ENCODE measurements at places on chromosomes 1 and 21.

DNA sequence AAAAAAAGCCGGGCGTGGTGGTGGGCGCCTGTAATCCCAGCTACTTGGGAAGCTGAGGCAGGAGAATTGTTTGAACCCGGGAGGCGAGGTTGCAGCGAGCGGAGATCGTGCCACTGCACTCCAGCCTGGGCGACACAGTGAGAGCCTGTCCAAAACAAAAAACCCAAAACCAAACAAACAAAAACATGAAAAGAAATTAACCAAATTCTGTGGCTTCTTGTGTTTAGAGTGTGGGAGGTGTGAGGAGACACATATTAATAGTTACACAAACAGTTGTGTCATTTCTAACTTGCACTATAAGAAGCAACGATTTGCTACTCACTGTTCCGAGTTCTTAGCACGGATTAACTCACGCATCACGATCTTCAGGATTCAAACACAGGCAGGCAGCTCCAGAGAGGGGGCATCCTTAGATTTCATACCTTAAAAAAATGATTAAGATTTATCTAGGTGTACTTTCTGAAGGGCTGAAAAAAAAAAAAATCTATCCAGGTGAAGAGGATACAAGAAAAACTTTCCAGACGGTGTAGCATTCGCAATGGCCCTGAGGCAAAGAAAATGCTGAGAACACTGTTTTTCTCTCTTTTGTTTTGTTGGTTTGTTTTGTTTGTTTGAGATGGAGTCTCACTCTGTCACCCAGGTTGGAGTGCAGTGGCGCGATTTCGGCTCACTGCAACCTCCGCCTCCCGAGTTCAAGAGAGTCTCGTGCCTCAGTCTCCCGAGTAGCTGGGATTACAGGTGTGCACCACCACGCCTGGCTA is 713 bp upstream of the HMGCL start:
- DNase-seq: no peak

GRCh38 chr1:60847391-60847790 is 235.0 kb upstream of the NFIA start:
- DNase-seq: no peak

DNA sequence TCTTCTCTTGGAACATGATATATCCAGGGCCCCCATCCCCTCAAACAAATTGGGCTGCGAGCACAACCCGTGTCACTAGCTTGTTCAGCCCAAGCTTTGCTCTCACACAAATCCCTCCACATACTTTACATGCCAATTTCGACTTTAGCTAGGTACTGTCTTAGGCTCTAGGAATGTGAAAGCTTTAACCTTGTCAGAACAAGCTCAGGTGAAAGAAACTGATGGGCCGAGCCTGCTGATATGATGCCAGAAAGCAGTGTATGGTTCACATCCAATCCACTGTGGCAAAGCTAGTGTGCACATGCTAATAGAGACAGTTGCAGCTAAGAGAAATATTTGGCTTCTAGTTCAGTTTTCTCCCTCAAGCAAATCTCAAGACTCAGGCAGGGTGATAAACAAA is 79.5 kb downstream of the TNFSF18 start:
- no peak for DNase-seq

DNA sequence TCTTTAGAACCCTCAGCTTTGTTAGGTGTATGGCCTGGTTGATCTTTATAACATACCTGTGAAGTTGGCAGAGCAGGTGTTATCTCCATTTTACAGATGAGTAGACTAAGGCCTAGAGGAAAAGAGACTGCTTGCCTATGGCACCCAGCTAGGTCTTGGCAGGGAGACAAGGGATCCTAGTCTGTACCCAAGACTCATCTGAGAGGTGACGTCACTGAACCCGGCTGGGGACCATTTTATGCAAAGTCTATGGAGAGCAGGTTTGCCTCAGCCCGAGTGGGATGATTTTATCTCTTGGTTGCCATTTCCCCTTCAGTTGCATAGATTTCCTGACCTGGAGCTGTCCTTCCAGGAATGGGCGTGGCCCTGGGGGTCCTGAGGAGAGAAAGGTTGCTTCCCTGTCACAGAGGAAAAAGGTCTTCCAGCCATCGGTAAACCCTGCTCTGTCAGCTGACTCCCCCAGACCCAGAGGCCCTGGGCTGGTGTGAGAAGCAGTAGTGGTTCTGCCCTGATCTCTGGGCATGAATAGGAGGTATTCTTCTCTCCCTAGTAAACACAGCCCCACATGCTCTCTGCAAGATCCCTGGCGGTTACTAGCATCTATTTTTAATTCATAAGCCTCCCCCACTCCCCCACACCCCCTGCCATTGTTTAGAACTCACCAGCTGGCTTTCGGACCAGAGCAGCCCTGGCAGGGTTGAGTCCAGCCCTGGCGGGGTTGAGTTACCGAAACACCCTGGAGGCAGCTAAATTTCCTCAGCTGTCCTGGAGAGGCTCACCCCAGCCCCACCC is 19.6 kb downstream of the TMCC2 start:
- no peak for DNase-seq

- no peak for DNase-seq
Observed at GRCh38 chr1:81115422-81115821, 685.3 kb upstream of the ADGRL2 start.

- DNase-seq: no peak
Observed at GRCh38 chr21:35234725-35235124, 185.6 kb upstream of the RUNX1 start.

DNA sequence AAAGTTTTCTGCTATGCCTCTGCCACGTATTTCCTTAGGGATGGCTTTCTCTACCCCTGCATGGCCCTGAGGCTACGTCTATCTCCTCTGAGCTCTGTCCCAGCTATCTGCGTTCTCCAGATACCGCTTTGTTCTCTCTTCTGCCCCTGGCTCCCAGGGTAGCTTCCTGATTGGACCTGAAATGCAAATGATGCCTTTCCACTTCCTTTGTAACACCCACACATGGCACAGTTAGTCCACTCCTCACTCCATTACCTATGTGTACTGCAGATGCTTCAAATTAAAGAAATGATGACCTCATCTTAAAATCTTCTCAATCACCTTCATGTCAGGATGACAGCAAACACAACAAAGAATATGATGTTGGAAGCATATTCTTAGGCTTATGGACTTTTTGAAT is 138.6 kb upstream of the POGK start:
- DNase-seq: no peak

- DNase-seq: no peak
Observed at GRCh38 chr1:239388159-239388485, 1.8 kb downstream of the CHRM3 start.

GRCh38 chr1:110285316-110285715 is 53.9 kb upstream of the RBM15 start:
- DNase-seq: no peak

GRCh38 chr1:230824919-230825721 is 43.2 kb downstream of the C1orf198 start:
- DNase-seq: no peak

DNA sequence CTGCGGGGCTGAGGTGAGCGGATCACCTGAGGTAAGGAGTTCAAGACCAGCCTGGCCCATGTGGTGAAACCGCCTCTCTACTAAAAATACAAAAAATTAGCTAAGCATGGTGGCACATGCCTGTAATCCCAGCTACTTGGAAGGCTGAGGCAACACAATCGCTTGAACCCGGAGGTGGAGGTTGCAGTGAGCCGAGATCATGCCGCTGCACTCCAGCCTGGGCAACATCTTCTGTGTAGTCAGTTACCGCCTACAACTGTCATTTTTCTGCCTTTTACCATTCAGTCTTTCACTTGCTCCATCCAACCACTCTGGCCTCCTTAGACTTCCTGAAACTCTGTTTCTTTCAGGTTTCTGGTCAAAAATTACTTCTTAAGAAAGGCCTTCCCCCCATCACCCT is 2.2 kb downstream of the MYCBP start:
- DNase-seq: no peak

- no peak for DNase-seq
Observed at GRCh38 chr21:24829397-24829796, 777.9 kb downstream of the MRPL39 start.

GRCh38 chr1:23597635-23598388 is 38.5 kb upstream of the ID3 start:
- no peak for DNase-seq

GRCh38 chr1:88923224-88923623 is 31.9 kb upstream of the GTF2B start:
- no peak for DNase-seq

GRCh38 chr1:94953107-94953506 is 26.2 kb upstream of the CNN3 start:
- no peak for DNase-seq

GRCh38 chr1:183061194-183061593 is 38.0 kb downstream of the LAMC1 start:
- no peak for DNase-seq

GRCh38 chr1:184392779-184393522 is 6.1 kb downstream of the C1orf21 start:
- no peak for DNase-seq

DNA sequence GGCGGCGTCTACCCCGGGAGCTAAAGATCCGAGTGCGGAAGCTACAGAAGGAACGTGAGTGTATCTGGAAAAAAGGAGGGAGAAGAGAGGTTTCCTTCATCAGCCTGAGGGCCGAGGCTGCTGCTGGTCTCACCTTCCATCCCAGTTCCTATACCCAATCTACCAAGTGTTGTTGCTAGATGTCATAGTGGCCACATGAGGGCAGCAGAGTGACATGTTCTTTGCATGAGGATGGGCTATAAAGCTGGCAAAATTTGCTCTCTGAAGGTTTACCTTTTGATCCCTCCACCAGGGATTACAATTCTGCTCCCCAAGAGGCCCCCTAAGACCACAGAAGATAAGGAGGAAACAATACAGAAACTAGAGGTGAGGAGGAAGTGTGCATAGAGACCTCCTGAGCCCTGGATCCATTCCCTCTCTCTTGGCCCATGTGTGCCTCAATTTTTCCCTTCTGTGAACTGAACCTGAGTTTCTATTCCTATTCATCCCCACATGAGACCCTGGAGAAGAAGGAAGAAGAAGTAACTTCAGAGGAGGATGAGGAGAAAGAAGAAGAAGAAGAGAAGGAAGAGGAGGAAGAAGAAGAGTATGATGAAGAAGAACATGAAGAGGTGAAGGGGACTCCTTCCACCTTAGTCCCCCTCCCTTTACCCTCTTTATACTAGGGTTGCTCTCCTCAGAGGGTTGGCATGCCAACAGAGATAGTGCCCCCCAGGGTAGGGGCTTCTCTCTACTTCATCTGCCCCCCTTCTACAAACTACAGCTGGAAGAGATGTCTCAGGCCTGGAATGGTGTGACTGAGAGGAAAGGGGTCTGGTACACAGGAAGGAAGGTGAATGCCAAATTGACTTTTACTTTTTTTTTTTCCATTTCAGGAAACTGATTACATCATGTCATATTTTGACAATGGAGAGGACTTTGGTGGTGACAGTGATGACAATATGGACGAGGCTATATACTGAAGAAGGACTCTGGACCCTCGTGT is 13.3 kb downstream of the POLR3GL start:
- peak; percentile 57 for DNase-seq

DNA sequence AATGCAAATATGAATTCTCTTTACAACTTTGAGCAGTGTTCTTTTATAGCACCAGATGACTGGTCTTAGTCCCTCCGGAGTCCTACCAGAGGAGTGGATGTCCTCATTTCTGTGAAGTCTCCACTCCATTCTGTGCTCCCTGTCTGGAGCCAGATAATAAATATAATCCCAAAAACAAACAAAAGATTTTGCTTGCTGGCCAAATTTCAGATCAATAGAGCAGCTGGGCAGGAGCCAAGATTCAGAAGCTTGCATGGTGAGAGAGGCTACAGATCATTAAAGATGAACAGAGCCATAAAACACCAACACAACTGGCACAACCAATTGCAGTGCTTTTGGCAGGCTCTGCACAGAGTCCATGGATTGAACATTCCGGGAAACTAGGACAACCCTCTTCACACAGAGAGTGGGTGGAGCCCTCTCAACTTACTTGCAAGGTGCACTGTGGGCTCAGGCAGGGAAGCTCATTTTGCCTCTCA is 231.5 kb upstream of the SNX7 start:
- DNase-seq: no peak

DNA sequence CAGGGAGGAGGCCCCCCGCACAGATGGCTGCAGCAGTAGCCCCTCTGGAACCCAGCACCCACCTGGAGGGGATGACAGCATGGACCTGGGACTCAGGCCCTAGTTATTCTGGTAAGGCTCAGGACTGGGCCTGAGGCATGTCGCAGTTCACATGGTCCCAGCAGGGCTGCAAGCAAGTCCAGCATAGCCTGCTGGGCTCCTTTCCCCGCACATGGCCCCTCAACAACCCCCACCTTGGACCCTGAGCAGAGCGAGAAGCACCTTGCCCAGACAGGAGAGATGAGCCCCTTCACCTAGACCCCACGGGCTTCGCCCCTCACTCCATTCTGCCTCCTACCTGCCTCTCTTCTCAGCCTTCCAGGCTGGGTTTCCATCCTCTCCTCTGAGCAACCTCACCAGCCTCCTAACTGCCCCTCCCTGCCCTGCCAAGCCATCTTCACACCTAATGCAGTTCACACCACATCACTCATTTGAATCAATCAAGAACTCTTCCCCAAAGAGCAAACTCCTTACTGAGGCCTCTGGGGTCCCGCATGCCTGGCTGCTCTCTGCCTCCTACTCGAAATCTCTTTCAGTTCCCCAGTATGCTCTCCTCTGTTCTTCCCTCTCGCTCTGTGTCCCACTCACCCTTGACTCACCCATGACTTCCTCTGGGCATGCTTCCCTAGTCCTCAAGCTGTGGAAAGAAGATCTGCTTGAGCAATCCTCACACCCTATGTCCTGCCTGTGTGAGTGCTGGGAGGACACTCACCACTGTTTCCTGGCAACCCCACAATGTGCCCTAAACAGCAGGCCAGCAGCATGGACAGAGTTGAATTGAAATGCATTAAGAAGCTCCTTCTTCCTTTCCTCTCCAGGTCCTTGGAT is 9.4 kb upstream of the THEMIS2 start:
- DNase-seq: no peak

- DNase-seq: no peak
Observed at GRCh38 chr1:247378334-247379073, 37.5 kb upstream of the NLRP3 start.

GRCh38 chr1:232274236-232274855 is 355.6 kb downstream of the SIPA1L2 start:
- no peak for DNase-seq

DNA sequence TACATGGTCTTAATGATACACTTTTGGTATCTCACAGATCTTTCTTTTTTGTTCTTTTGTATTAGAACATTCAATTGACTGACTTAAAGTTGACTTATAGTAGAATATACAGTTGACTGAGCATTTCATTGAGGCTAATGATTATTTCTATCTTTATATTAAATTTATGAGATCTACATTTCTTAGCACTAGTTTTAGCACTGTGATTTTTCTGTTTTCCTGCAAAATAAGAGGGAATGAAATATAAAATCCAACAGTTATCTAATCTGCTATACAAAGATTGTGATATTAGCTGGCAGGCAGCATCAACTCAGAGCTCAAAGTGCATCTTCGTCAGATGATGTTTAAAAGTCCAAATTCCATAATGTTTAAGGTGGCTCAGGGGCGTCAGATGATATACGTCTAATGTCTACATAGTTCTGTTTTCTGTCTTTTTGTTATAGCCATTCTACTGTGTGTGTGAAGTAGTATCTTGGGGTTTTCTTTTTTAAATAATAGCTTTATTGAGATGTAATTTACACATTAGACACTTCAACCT is 85.4 kb downstream of the ATG4C start:
- DNase-seq: no peak

- DNase-seq: no peak
Observed at GRCh38 chr1:58942759-58943191, 158.9 kb upstream of the JUN start.

- DNase-seq: no peak
Observed at GRCh38 chr1:25487628-25488027, 55.8 kb upstream of the LDLRAP1 start.

- no peak for DNase-seq
Observed at GRCh38 chr21:20250337-20250736, 747.9 kb upstream of the NCAM2 start.

- no peak for DNase-seq
Observed at GRCh38 chr1:91011726-91012125, 10.1 kb downstream of the ZNF644 start.

GRCh38 chr1:209808059-209808581 is 2.2 kb upstream of the IRF6 start:
- no peak for DNase-seq
